ENCODE measurements at places on chromosomes 11 and 22.

- peak; percentile 46 for DNase-seq
These were observed 96.4 kb downstream of the KIAA1671 start for GRCh38 chr22:25048659-25049647.

DNA sequence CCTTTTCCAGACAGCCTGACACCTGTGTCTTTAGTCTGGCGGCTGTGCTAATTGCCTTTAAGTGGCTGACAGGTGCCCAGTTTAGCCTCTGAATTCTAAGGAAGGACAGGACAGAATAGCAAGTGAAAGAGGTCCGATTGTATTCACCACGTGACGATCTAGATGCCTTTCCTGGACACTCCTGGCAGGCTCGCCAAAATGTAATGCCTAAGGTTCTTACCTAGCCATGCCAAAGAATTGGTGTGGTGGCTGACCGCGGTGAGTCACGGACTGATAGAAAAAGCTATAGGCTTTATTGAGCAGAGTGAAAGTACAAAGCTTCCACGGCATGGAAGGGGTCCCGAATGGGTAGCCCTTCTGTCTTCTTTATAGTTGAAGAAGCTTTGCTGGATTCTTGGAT is 26.7 kb downstream of the ANKRD42 start:
- DNase-seq: no peak

DNA sequence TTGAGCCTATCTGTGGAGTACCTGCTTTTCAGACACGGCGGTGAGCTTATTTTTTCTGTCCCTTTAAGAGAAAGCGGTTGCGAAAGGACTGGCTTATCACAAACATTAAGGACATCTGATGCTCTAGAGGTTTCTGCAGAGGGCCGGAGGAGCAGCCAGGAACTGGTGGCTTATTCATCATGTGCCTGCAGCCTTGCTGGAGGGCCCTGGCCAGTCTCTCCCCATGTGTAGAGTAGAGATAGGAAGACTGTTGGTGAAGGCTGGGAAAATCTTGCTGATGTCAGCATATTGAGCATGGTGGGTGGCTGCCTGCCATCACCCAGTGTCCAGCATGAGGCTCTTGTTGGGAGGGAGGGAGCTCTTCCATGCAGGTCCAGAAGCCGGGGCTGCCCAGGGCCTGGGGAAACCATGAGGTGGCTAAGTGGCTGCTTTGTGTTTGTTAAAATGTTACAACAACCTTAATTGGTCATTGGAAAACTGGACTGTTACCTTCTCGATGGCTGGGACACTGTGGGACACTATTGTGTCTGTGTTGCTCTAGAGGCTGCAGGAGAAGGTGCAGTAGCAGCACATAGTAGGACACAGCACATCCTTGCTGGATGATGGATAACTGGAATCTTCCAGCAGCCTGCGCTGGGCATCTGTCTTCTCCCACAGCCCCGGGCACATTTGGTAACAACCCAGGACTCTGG is 54.3 kb downstream of the TSPAN18 start:
- no peak for DNase-seq

DNA sequence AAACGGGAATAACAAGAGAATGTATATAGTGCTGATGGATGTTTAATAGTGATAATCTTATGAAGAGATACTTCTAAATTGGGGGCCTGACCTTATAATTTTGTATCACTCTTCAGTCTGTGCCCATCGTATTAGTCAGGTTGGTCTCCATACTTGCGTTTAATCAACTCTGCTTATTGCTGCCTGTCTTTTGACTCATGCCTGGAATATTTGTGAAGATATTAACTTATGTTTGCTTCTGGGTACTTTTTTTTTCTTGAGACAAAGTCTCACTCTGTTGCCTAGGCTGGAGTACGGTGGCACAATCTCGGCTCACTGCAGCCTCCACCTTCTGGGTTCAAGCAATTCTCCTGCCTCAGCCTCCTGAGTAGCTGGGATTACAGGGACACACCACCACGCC is 24.0 kb downstream of the TMEM135 start:
- DNase-seq: no peak

- DNase-seq: no peak
These were observed 147.4 kb downstream of the TRIM29 start for GRCh38 chr11:119990309-119991021.

DNA sequence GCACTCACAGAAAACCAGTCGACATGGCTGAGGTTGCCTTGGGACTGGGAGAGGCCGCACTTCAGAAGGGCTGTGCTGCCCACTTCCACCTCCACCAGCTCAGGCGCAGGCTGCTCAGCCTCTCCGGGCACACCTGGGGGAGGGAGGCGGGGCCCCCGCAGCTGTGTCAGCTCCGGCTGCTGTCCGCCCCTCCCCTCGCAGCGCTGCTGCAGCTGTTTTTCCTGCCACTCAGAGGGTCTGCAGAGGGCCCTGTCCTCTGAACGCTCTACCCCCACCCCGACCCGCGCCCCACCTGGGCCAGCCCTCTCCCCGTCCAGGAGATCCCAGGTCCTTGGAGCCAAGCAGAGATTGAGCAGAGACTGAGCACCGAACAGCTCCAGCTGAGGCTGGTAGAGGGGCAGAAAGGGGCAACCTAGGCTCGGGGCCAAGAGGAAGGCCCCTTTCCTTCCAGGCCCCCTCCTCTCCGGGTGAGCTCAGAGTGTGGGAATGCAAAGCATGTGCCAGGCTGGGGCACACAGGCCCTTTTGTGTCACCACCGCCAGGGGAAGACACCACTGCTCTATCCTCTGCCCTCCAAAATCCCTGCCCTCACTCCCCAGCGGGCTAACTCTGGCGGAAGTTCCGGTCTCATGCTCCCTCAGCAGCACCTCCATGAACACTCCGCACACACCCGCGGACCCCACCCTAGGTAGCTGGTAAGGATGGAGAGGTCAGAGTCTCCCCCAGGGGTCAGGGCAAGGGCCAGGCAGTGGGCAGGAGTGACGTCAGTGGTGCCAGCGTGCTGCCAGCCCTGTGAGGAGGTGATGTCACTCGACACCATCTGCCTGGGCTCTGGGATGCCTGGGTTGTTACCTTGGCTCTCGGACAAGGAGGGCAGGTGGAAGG is 1.6 kb downstream of the MCAM start:
- DNase-seq: peak; percentile 36

DNA sequence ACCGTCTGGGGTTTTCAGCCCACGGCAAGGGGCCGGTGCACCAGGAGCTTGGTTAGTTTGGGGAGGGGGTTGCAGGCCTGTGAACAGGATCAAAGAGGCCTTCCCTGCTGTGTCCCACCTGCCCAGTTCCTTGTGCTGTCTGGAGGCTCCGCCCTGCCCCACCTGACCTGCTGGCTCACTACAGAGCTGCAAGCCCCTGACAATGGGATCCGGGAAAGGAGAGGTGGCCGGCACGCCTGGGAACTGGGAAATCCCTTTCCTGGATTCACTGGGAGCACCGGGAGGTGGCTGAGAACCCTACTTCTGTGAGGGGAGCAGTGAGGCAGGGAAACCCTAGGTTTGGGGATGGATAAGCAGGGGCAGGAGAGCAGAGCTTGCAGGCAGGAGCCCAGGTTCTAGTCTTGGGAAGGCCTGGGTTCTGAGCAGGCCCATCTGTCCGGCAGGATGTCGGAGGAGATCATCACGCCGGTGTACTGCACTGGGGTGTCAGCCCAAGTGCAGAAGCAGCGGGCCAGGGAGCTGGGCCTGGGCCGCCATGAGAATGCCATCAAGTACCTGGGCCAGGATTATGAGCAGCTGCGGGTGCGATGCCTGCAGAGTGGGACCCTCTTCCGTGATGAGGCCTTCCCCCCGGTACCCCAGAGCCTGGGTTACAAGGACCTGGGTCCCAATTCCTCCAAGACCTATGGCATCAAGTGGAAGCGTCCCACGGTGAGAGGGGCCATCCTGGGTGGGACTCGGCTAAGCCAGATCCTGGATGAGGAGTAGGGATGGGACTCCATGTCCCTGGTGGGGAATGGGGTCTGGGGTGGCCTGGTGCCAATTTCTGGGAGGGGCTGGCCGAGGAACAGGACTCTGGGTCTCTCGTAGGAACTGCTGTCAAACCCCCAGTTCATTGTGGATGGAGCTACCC is 786 bp downstream of the CAPN1 start:
- no peak for DNase-seq

GRCh38 chr11:1168256-1168655 is 10.5 kb downstream of the MUC5AC start:
- no peak for DNase-seq

- no peak for DNase-seq
These were observed 22.3 kb downstream of the SPON1 start for GRCh38 chr11:13984616-13985450.

DNA sequence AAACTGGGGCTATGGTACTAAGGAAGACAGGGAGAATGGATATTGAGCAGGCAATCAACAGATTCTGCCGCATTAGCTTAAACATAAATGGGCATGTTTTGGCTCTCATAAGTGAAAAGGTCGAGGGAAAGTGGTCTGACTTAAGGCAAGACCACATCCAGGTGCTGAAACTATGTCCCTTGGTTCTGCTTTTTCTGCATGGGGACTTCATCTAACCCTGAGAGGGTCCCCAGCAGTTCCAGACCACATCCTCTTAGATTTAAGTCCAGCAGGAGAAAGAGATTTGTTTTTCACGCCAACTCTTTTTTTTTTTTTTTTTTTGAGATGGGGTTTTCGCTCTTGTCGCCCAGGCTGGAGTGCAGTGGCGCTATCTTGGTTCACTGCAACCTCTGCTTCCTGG is 5.5 kb downstream of the RPS6KA4 start:
- DNase-seq: no peak

DNA sequence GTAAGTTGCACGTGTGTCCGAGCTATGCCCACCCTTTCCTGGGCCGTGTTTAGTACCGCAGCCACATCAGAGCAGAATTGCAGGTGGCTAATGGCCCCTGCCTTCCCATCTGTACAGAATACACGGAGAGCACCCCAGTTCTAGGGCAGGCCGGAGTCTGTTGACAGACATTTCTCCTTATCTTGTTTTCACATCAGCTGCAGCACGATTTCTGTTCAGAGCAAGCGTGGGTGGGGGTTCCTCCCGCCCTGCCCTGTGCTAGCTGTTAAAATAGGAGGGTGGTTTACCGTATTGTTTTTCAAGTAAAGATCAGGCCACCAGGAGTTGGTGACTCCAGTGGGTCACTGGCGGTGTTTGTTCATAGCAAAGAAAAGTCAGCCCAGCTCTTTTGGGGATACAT is 41.1 kb downstream of the UBASH3B start:
- DNase-seq: peak; percentile 50

GRCh38 chr11:100681064-100681502 is 6.0 kb upstream of the ARHGAP42 start:
- no peak for DNase-seq

DNA sequence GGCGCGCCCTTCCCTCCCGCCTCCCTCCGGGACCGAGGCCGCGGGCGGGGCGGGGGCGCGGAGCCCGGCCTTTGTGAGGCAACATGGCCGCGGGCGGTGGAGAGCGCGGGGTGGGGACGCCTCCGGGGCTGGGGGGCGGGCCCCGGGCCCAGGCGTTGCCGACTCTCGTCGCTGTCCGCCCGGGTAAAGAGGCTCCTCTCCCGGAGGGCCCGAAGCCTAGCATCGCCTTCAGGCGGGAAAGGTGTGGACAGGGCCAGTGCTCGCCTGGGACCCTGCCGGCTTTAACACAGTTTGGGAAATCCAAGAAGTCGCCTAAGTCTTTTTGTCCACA is 369 bp downstream of the DGCR8 start:
- peak; percentile 28 for DNase-seq

GRCh38 chr22:39520226-39521105 is at the start of gene ATF4:
Gene ATF4 (plus strand): TSS chr22:39520562. CDS start chr22:39521446, 884 bp downstream.
- DNase-seq: peak; percentile 94

Measured in stimulated activated CD8-positive, alpha-beta memory T cell treated with anti-CD3 and anti-CD28 coated beads, Interleukin-4, amount 100 ng/mL, for 4 hours (primary cell).